Renal cortex interstitium (tissue), 15 donors: ENCODE measurements at places on chromosomes 7 and 10. TPM values are rescaled to one million over a fixed set of nuclear protein-coding genes. Genes with fewer than 3 reads are reported as not detected.

GRCh38 chr7:74544706-74545469, 91.2 kb downstream of the GTF2IRD1 start:
- DNase-seq: no peak

DNA sequence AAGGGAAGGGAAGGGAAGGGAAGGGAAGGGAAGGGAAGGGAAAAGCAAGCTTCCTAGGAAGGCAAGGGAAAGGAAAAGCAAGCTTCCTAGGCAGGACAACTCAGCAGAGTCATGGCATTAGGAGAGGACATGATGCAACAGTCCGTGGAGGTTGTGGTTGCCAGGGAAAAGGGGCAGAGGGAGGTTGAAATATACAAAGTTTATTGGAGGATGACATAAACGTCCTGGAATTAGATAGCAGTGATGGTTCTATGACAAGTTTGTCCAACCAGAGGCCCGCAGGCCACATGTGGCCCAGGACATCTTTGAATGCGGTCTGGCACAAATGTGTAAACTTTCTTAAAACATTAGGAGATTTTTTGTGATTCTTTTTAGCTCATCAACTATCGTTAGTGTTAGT, 59.8 kb upstream of the OPN4 start:
- no peak for DNase-seq

DNA sequence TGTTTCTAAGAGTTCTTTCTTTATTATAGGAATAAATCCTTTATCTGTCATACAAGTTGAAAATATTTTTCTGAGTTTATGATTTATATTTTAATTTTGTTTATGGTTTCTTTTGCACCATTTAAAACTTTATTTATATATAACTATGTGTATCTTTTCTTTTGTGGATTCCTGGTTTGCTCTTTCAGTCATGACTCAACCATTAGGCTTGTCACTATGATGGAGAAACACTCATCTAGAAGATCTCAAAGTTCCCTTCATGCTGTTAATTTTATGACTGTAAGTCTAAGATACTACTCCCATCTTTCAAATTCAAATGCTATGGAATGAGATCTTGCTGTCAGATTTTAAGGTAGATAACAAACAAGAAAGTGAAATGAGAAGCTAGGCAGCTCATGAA, 199.5 kb downstream of the INHBA start:
- no peak for DNase-seq

SEMA3C gene
- polyA plus RNA-seq: 31.8 TPM

TES gene
- 75.7 TPM for polyA plus RNA-seq

DNA sequence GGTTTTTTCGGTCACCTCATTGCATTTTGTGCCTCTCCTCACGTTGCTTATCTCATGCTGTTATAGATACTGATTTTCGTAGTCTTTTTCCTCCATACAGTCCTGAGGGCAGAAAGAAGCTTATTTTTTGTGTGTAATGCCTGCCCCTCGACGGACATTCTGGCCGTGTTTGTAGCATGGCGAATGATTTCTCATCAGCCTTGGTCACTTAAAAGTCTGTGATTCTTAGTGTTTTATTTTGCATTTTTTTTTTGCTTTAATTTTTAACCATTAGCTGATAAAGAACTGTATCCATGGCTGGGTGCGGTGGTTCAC, 469 bp upstream of the NOC3L start:
- no peak for DNase-seq

- DNase-seq: no peak
Measured at GRCh38 chr7:29859524-29860185, 53.3 kb downstream of the WIPF3 start.

LEP gene
- 0.76 TPM for polyA plus RNA-seq

DNA sequence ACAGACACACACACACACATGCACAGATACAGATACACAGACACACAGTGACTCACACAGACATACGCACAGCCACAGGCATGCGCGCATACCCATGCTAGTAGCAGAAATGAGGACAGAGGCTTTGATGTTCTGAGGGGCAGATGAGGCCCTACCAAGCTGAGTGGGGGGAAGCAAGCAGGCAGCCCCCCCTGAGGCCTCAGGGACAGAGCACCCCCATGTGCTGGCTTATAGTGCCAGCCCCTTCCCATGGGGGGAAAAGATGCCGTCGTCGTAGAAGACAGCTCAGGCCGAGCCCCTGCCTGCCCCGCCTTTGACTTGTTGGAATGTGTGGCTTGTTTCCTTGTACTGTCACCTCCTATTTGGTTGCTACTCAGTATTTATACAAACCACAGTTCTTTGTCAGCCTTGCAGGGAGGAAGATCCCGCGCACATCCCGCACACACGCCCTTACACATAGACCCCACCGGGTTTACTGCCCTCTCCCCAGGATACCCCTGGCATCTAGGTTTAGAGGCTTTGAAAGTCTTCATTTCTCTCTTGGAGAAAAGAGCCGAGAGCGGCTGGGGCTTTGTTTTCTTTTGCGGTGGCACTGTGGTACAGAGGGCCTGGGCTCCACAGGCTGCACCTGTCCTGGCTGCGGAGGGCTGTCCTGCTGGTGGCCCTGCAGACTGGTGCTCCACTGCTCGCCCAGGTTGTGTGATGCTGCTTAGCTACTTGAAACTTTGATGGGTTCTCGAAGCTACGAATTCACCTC, 112.5 kb downstream of the DOCK1 start:
- DNase-seq: no peak

DNA sequence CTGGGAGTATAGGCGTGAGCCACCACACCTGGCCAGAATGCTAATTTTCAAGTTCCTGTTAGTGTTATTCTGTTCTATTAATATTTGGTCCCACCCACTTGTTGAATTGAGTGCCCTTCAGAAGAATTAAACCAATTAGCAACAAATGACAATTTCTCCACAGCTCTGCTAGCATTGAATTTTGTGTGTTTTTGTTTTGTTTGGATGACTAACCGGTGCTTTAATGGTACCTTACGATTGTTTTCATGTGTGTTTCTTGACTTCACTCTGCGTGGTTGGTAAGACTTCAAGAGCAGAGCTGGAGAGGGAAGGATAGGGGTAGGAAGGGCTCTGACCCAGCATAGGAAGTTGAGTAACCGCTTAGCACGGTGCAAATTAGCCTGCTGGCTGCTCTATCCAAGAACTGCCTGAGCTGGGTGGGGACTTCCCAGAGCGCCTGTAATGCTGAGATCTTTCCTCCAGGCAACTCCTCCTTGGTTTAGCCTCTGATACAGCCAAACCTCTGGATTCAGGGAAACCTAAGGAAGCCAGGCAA, 4.6 kb downstream of the ARPC1B start:
- no peak for DNase-seq
